ENCODE measurements at places on chromosomes 4 and X.

GRCh38 chrX:2632533-2633504, 58.3 kb upstream of the CD99 start:
- DNase-seq: peak; percentile 24

- DNase-seq: no peak
Measured at GRCh38 chrX:112043997-112044396, 38.6 kb downstream of the TRPC5 start.

- no peak for DNase-seq
Measured at GRCh38 chrX:113059714-113060113, 219.1 kb upstream of the AMOT start.

DNA sequence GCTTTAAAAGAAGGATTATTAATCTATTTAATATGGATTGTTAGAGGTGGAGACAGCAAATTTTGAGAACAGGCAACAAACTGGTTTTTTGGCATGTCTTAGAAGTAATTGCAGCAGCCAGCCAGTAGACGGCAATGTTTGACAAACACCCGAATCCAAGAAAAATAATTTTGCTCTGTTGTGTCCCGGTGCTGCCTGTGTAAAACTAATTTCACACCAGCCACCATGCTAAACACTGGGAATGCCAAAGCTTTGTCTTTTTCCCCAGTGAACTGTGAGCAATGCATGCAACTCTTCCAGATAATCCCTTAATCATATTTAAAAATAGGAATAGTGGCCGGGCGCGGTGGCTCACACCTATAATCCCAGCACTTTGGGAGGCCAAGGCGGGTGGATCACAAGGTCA, 25.9 kb downstream of the SMIM31 start:
- DNase-seq: peak; percentile 23

DNA sequence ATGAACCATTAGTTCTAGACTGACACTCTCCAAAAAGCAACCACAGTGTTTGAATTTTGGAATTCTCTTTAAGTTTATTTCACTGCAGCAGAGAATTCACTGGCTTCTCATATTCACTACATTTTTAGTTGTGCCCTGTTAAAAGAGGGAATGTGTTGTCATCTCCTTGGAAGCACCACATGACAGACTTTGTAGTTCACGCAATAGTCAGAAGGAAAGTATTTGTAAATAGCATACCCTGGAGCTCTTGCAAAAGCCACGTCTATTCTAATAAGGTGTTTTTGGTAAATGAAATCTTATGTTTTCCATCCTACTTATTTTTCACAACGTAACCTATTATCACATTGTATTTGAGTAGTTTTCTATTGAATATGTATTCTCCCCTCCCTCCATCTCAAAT, 25.8 kb downstream of the DOCK11 start:
- no peak for DNase-seq

- no peak for DNase-seq
Measured at GRCh38 chr4:71784569-71785197, 804 bp upstream of the GC start.

- no peak for DNase-seq
Measured at GRCh38 chrX:133482056-133482952, 67.0 kb upstream of the GPC4 start.

DNA sequence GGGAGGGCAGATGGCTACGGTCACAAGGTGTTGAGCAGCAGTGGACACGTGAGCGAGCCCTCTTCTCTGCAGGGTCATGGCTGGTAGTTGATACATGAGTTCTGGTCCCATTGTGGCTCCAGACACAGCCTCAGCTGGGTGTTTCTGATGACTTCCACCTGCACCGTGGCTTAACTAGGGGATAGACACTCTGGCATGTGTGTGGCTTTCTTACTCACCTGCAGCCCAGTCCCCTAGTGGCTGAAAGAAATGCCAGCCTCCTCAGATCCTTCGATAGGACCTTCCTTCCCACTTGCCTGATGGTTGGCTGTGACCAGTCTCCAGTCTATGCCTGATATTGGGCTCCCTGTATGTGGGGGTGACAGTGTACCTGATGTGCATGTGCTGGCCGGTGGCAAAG, 5.0 kb downstream of the GPR78 start:
- no peak for DNase-seq

DNA sequence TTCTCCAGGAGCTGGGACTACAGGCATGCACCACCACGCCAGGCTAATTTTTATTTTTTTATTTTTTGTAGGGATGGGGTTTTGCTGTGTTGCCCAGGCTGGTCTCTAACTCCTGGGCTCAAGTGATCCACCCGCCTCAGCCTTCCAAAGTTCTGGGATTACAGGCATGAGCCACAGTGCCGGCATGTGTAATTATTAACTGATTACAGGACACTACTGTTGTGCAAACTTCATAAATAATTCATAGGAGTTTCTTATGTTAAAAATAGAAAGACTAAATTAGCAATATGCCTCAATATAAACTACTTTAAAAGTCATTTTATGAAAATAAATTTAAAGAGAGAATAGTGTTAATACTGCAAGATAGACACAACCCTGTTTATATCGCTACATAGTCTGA, 221.9 kb downstream of the SNCA start:
- no peak for DNase-seq

DNA sequence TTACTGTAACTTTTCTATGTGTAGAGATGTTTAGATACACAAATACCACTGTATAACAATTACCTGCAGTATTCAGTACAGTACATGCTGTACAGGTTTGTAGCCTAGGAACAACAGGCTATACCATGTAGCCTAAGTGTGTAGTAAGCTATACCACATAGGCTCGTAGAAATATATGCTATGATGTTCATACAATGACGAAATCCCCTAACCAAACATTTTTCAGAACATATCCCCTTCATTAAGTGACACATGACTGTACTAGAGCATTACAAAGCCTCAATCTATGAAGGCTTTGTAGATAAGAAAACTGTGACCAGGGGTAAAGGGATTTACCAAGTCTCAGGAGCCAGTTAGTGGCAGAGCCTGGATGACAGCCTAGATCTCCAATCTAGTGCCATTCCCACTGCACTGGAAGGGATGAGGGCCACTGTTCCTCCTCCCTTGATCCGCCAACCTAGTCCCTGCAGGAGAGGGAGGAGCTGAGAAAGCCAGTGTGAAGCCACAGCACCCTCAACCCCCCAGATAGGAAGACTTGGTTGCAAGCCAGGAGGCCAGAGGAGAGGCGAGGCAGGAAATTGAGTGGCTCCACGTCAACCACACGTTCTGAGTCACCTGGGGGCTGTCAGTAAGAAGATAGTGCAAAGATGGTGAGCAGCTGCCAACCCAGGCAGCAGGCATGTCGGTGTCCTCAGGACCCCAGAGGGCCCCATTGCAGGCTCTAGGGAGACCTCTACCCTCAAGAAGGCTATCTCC, 227.7 kb downstream of the BCOR start:
- DNase-seq: peak; percentile 15

DNA sequence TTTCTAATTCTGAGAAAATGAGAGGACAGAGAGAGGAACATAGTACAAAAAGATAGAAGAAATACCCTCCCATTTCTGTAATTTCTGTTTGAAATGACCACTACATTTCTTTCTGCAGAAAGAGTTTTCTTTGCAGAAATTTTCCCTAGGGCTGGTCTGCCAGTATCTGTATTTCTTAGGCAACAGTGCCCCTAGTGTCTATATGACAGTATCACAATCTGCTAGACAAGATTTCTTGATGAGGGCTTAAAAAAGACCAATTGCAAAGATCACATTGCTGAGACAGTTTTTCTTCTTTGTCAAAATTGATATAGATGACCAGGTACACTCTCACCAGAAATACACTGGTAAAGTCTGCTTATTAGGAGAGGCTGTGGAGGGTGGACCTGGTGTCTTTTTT, 81.0 kb upstream of the ZDHHC15 start:
- DNase-seq: no peak

GRCh38 chrX:11135564-11136185, 24.5 kb downstream of the HCCS start:
- no peak for DNase-seq

GRCh38 chr4:121448231-121448630, 67.4 kb upstream of the QRFPR start:
- DNase-seq: no peak

- no peak for DNase-seq
Measured at GRCh38 chrX:18970465-18970864, 13.4 kb downstream of the PHKA2 start.

- DNase-seq: no peak
Measured at GRCh38 chr4:81447566-81448229, 24.0 kb downstream of the RASGEF1B start.

- DNase-seq: no peak
Measured at GRCh38 chr4:121519236-121519838, 138.5 kb upstream of the QRFPR start.

GRCh38 chr4:3703677-3704521, 62.3 kb upstream of the ADRA2C start:
- no peak for DNase-seq

DNA sequence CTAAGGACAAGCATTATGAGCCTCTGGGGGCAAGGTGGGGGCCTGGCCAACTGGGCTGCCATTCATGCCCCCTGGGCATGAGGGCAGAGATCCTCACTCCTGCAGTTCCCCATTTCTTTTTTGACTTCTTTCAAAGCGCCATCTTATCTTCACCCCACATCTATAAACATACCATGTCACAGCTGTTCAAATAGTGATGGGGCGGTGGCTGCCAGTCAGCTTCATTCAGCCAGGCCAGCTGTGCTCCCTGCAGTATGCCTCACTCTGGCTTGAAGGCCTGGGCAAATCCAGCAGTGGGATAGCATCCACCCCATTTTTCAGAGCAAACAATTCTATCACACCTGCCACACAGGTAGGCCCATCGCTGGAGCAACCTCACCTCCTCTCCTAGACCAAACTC, 85.5 kb downstream of the NHSL2 start:
- DNase-seq: no peak

GRCh38 chr4:73662709-73663546, 42.7 kb upstream of the RASSF6 start:
- no peak for DNase-seq

DNA sequence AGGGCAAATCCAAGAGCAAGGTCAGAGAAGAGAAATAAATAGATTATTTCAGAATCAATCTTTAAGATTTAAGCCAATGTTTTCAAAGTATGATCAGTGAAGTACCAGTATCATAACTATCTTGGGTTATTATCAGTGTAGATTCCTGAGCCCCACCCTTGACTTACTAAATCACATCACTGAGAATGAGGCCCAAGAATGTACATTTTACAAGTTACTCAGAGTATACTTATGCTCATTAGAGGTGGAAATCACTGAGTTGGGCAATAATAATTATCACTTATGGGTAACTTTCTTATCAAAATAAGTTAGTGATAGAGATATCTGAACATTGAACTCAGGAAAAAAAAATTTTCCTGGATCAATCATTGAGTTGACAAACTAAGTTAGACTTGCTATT, 121.6 kb upstream of the NOCT start:
- DNase-seq: no peak

DNA sequence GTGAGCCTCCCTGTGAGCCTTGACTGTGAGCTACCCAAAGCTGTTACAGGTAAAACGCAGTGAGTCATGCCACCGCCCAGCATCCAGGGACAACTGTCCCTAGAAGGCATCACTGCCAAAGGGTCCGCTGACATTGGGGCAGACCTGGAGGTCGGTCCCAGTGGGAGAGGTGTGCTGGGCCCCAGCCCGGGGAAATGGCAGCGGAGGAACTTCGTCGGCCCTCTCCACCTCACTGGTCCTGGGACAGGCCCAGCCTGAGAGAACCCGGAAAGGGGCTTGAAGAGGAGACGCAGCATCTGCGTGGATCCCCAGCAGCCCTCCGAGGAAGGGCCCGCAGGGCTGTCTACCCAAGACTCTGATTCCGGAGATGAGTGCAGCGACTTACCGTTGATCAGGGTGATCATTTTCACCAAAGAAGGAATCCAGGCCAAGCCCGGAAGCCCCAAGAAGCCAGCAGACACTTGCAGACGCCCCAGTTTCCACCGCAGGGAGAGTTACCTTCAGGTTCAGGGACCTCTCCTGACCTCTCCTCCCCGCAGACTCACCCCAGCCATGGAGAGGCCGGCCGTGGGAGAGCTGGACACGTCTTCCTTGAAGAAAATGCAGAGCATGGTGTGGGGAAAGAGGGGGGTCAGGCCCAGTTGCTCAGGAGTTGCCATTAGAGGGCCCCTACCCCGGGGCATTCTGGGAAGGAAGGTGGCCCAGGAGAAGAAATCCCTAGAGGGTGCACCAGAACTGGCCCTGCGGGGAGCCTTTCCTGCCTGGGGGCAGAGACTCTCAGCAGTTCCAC, 51.2 kb downstream of the CXorf49B start:
- no peak for DNase-seq

GRCh38 chr4:127782025-127782274, 172 bp upstream of the HSPA4L start:
- no peak for DNase-seq

DNA sequence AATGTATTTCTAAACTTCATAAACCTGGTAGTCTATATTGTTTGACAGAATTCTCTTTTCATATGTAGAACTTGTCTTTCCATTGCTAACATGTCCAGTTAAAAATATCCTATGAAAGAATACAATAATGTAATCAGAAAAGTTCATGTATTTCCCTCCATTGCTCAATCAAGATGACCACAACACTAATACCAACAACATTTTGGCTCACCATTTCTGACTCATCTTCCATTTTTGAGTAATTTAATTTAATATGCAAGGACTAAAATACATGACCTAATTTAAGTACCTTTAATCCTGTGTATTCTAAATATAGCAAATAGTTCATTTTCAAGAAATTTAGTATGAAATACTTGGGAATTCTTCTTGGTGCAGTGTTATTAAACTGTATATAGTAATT, 239.5 kb upstream of the GPC4 start:
- no peak for DNase-seq

- DNase-seq: no peak
Measured at GRCh38 chr4:54445866-54446265, 211.9 kb upstream of the KIT start.

DNA sequence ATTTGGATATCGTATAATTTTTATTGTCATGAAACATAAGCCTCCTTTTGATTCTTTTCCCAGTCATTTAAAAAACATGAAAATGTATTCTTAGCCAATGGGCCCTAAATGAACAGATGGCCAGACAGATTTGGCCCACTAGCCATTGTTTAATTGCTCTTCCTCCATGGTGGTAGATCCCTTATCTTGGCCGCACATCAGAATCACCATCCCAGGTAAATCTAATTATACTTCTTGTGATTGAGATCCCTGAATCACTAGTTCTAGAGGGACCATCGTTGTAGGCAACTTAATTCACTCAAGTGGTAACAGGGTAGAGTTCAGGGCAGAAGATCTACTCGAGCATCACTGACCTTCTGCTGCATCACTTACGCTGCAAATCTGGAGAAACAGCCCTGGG, 24.1 kb upstream of the VCX3A start:
- no peak for DNase-seq

DNA sequence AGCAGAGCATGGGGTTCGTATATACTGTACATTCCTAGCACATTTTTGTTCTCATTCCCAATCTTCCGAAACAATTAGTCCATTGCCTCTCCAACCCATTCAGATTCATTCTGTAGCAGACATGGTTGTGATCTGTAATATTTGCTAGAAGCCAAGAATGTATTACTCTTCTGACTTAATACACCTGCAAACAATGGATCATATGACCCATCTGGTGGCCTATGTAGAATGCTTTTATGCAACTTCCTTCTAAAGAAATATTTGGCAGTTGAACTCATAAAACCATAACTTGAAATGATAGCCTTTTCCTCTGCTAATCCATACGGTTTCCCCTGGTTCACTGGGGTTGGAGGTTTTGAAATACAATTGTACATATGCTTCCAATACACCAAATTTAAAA, 32.8 kb upstream of the SGMS2 start:
- DNase-seq: no peak

GRCh38 chrX:153685751-153686696, 1.7 kb upstream of the SLC6A8 start:
- DNase-seq: no peak

Measured in T-helper 2 cell (primary cell).